ENCODE measurements at places on chromosomes 16 and 17.

DNA sequence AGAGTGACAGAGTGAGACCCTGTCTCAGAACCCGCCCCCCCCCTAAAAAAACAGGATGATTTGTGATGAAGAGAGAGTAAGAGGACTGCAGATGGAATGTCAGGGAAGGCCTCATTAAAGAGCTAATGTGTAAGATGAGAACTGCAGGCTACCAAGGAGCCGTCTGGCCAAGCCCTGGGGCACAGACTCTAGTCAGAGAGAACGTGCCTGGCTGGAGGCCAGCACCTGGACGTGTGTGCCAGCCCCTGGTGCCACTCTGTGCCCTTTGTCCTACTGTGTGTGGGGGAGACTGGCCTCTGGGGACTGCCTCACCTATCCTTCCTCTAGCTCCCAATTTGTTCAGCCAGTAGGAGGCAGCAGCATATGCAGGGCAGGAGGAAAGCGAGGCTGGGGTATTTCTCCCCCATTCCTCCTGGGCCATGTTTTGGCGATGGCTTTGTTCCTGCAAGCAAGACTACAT is 37.1 kb downstream of the KNOP1 start:
- no peak for DNase-seq

DNA sequence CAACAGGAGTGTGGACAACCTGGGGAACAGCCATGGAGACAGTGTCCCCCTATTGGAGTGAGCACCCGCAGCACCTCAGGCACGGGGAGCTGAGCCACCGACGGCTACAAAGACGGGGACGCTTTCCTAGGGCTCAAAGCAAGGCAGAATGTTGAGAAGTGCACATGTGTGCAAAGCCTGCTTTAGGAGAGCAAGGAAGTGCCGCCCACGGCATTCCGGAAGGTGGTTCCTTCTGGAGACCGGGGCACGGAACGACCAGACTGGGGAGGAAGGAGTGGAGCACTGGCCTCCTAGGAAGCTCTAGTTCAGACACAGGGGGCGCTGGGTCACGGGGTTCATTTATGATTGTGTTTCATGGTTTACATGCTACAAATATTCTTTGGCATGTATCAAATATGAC is 52.2 kb downstream of the TBC1D16 start:
- DNase-seq: peak; percentile 20

DNA sequence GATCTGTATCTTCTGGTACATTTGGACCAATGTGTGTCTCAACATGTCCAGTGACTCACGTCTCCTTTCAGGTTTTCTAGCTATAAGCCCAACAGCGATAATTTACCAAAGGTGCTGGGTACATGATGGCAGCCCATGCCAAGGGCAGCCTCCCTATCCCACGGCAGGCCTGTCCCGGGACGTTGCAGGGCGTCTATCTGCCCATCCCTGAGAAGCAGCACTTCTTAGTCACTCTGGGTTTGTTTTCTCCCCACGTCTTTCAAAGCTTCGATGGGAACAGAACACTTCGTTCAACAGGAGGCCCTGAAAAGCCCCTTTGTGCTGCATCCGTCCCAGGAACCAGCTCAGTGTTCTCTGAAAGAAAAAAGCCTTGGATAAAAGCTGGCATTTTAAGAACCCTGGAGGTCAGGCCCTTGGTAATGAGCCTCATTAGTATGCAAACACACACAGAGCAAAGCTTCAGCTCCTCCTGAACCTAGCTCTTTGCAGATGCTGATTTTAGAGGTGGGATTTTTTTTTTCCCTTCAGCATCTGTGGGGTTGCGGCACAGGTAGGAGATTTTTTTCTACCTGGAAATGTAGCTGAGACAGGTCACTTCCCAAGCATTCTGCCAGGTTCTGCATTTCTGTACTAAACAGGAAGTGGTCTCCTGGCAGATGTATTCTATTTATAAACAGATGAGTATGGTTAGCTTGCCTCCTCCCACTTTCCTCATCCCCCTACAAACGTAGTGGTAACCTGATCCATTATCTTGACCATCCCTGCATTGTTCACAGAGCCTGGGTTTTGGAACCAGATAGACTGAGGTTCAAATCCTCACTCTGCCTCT is 17.5 kb upstream of the MT4 start:
- DNase-seq: no peak

- no peak for DNase-seq
Measured at GRCh38 chr17:12510535-12510934, 155.2 kb upstream of the MYOCD start.

- DNase-seq: no peak
Measured at GRCh38 chr17:1484676-1485422, 7.6 kb downstream of the MYO1C start.

GRCh38 chr16:74729783-74730683 is 29.4 kb upstream of the MLKL start:
- DNase-seq: no peak

DNA sequence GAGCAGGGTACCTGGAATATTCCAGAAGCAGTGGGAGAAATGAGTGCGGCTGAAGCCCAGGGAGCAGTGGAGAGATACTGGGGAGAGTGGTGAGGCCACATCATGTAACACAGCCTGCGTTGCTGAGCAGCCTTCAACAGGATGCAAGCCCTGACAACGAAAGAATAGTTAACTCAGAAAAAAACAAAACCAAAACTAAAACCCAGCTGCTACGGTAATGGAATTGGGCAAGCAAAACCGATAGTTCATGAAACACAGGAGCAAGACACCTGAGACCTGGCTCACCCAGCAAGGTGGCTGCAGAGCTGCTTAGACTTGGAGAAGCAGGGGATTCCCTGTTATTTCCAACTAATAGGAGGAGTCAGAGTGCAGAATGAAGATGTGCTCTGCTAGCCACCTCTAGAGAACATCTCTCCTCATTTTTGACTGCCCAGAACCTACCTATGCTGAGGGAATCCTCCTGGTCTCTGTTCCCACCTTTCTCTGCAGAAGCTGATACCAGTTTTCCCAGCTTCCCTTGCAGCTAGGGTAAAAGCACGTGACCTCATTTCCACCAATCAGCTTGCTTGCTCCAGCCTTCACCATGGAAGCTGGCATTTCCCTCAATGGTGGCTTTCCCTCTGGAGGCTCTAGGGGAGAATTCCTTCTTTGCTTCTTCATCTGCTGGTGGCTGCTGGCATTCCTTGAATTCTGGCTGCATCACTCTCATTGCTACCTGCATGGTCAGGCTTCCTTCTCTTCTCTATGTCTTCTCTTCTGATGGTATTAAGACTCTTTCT is 59.4 kb upstream of the XYLT1 start:
- no peak for DNase-seq

DNA sequence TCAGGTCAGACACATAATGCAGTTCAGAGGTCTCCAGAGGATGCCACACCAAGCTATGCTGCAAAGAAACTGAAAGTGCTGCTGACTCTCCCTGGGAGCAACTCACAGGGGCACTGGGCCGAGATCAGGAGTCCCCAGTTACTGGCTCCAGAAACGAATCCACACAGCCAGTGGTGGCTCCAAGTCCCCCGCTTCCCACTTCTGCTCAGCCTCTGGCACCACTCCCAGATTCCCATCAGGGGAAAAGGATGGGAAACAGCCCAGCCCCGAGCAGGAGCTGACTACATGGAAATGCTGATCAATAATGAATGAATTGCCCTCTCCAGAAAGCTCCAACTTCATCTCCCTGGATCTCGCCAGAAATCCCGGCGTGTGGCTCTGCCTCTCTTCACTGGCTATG is 62.3 kb upstream of the CDH5 start:
- DNase-seq: no peak

GRCh38 chr17:81429821-81430551 is 34.7 kb downstream of the BAHCC1 start:
- no peak for DNase-seq

- no peak for DNase-seq
Measured at GRCh38 chr17:66702106-66702936, 132.6 kb upstream of the CACNG5 start.

- DNase-seq: no peak
Measured at GRCh38 chr17:74949455-74950115, 13.9 kb downstream of the OTOP3 start.

DNA sequence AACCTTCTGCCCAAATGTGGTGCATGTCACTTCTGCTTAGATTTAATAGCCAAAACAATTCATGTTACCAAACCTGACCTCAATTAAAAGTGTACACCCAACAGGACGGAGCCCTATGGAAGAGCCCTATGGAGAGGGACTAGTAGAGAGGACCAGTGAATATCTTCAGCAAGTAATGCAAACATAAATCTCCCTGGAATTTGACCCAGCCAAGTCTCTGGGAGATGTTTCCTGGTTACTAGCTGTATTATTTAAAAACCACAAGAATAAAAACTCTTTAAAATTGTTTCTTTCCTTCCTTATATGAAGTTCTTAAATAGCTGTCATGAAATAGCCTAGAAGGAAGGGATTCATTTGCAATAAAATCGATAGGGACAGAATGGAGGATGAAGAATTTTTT is 255.8 kb downstream of the CDH11 start:
- DNase-seq: no peak

DNA sequence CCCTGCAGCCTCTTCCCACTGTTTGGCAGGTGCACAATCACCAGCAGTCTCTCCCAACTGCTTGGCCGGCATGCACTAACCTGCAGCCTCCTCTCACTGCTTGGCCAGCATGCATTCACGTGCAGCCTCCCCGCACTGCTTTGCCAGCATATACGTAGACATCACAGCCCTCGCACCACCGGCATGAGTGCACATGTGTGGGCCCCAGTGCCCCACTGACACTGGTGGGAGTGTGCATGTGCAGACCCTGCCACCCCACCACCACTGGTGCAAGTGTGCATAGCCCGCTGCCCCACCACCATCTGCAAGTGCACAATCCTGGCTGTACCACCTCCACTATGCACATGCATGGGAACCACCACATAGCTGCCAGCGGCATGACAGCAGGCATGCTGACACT is 127.5 kb upstream of the SOX9 start:
- DNase-seq: no peak

Measured in adrenal gland (tissue), 19 donors.